IMR-90 (cell line): ENCODE measurements at places on chromosomes 13 and 19. TPM values are rescaled to one million over a fixed set of nuclear protein-coding genes. Genes with fewer than 3 reads are reported as not detected.

The LIM2 gene
- not detected in 2 replicates for polyA plus RNA-seq

The FUT2 gene
- not detected in 2 replicates for polyA plus RNA-seq

The ZNF793 gene
- 0.39 and 0.50 TPM in 2 replicates for polyA plus RNA-seq

The TSKS gene
- polyA plus RNA-seq, result 0.10 TPM in 1 of 2 replicates, not detected in the other

The KLK12 gene
- polyA plus RNA-seq, result not detected in 2 replicates

The PRODH2 gene
- not detected in 2 replicates for polyA plus RNA-seq

The KCNJ14 gene
- polyA plus RNA-seq, result 0.34 and 0.39 TPM in 2 replicates

The JSRP1 gene
- polyA plus RNA-seq, result not detected in 2 replicates

The PHLDB3 gene
- 10.6 and 12.4 TPM in 2 replicates for polyA plus RNA-seq

The ELAVL3 gene
- polyA plus RNA-seq, result not detected in 2 replicates

The SELENOV gene
- polyA plus RNA-seq, result not detected in 2 replicates

The METTL21C gene
- not detected in 2 replicates for polyA plus RNA-seq

The ADAMTSL5 gene
- polyA plus RNA-seq, result 10.8 and 13.4 TPM in 2 replicates

The LILRA1 gene
- not detected in 2 replicates for polyA plus RNA-seq

The LILRA5 gene
- polyA plus RNA-seq, result not detected in 2 replicates

The TMEM255B gene
- polyA plus RNA-seq, result 0.94 and 1.1 TPM in 2 replicates

The GPR42 gene
- not detected in 2 replicates for polyA plus RNA-seq

The ZC3H4 gene
- 8.9 and 9.3 TPM in 2 replicates for polyA plus RNA-seq

The PSG6 gene
- polyA plus RNA-seq, result 0.07 TPM in 1 of 2 replicates, not detected in the other

The HIPK4 gene
- 0.11 and 0.12 TPM in 2 replicates for polyA plus RNA-seq

The KLHL1 gene
- not detected in 2 replicates for polyA plus RNA-seq

The MUC16 gene
- not detected in 2 replicates for polyA plus RNA-seq

The ETV2 gene
- 1.2 and 1.4 TPM in 2 replicates for polyA plus RNA-seq

The RETN gene
- not detected in 2 replicates for polyA plus RNA-seq

The CASP14 gene
- not detected in 2 replicates for polyA plus RNA-seq

The STOML3 gene
- polyA plus RNA-seq, result not detected in 2 replicates

The SIGLEC14 gene
- not detected in 2 replicates for polyA plus RNA-seq

The CRB3 gene
- not detected in 2 replicates for polyA plus RNA-seq

The NOTCH3 gene
- polyA plus RNA-seq, result 25.1 and 29.6 TPM in 2 replicates

The ADGRE3 gene
- not detected in 2 replicates for polyA plus RNA-seq

The LATS2 gene
- 22.4 and 36.9 TPM in 2 replicates for polyA plus RNA-seq

The KLF1 gene
- not detected in 2 replicates for polyA plus RNA-seq

The TBXA2R gene
- polyA plus RNA-seq, result 2.3 and 3.6 TPM in 2 replicates

The RPS28 gene
- 643 and 742 TPM in 2 replicates for polyA plus RNA-seq

The AMER2 gene
- polyA plus RNA-seq, result not detected in 2 replicates

The ZNF83 gene
- 22.3 and 32.9 TPM in 2 replicates for polyA plus RNA-seq

The MRPL57 gene
- 8.0 and 14.2 TPM in 2 replicates for polyA plus RNA-seq

The ZNF708 gene
- 1.0 and 1.7 TPM in 2 replicates for polyA plus RNA-seq

The MYO1F gene
- 0.14 TPM in 2 replicates for polyA plus RNA-seq

The RNF17 gene
- polyA plus RNA-seq, result 0.01 and 0.03 TPM in 2 replicates

The SHANK1 gene
- 6.7 and 7.6 TPM in 2 replicates for polyA plus RNA-seq

The OLFM4 gene
- not detected in 2 replicates for polyA plus RNA-seq

The ZNF526 gene
- 6.8 and 7.3 TPM in 2 replicates for polyA plus RNA-seq

The SPACA4 gene
- polyA plus RNA-seq, result not detected in 2 replicates

The NANOS3 gene
- polyA plus RNA-seq, result 0.63 and 0.85 TPM in 2 replicates
